IMR-90 (cell line): ENCODE measurements at places on chromosomes 13 and 19. TPM values are rescaled to one million over a fixed set of nuclear protein-coding genes. Genes with fewer than 3 reads are reported as not detected.

DNA sequence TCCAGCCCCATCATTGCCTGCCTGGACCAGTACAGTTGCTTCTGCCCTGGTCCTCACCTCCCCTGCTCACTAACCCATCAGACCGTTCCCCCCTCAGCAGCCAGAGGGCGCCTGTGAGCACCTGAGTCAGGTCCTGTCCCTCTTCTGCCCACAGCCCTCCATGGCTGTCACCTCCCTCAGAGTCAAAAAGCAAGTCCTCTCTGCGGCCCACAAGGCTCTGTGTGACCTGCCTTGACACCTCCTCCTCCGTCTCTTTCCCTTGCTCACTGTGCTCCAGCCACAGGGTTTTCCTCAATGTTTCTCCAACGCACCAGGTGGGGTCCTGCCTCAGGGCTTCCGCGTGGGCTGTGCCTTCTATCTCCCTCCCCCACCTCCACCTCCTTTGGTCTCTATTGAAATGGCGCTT lies 29.4 kb upstream of the PTPRS start:
- H3K27me3 ChIP-seq: peaks cover 9% of the 10 kb centered on the region
- no peaks in the 10 kb centered on the region for H3K4me1 ChIP-seq
- H3K4me3 ChIP-seq: no peak overlapping the region
- H3K27ac ChIP-seq: no peak overlapping the region
- H3K36me3 ChIP-seq: no peaks in the 10 kb centered on the region

- peaks cover 2% of the 10 kb centered on the region for H3K36me3 ChIP-seq
- H3K27ac ChIP-seq: peak overlapping the region; percentile 62
- H3K27me3 ChIP-seq: peaks cover 4% of the 10 kb centered on the region; the same call in 1 of the 2 replicates
- DNase-seq: no peak
- peak overlapping the region; percentile 92 for H3K4me3 ChIP-seq
Observed at GRCh38 chr13:25300861-25301346, 521 bp upstream of the NUP58 start.

DNA sequence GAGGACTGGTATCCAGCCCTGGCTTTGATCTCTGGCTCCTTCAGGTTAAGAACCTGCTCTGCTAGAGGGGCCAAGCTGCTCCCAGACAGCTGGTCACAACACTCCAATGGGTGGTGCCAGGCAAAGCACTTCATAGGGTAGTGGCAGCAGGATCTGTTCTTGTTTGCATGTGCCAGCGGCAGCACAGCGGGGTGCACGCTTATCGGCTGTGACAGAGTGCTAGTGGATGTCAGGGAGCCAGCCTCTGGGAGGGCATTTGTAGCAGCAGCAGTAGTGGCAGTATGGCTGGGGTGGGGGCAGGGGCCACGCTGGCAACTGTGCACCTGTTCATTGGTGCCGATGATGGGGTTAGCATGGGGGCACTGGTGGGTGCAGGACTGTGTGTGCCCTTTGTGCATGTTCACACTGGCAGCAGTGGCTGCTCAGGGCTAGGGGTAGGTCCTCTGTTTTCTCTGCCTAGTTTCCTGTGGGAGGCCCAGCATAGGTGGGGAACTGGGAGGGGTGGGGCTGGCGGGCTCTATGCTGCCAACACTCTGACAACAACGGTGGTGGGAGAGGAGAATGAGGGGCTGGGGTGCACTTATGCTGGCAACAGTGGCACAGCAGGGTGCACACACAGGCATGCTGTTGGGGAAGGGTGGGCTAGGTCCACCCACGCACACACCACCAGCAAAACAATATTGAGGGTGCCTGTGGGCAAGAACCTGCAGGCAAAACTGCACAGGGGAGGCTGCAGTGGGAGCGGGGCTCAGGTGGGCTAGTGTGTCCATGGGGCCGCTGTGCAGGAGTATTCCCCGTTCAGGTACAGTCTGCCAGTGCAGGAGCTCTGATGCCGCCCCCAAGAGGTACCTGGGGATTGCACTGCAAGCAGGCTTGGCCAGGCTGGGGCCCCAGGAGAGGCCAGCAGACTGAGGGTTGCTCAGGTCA lies 19.3 kb downstream of the AP1M1 start:
- no peak overlapping the region for H3K4me3 ChIP-seq
- H3K27me3 ChIP-seq: no peaks in the 10 kb centered on the region
- H3K4me1 ChIP-seq: no peaks in the 10 kb centered on the region
- no peak overlapping the region for H3K27ac ChIP-seq
- no peak for DNase-seq
- H3K36me3 ChIP-seq: peaks cover 39% of the 10 kb centered on the region

GRCh38 chr13:110576070-110576394 lies 14.5 kb upstream of the RAB20 start:
- DNase-seq: no peak
- H3K4me1 ChIP-seq: peaks cover 3% of the 10 kb centered on the region; the same call in 1 of the 2 replicates
- no peak overlapping the region for H3K4me3 ChIP-seq
- H3K27me3 ChIP-seq: peaks cover 39% of the 10 kb centered on the region
- H3K36me3 ChIP-seq: no peaks in the 10 kb centered on the region

GRCh38 chr13:65336916-65337315 lies 1893.2 kb downstream of the PCDH9 start:
- H3K4me3 ChIP-seq: no peak overlapping the region
- H3K27ac ChIP-seq: peak overlapping the region; percentile 55; the same call in 1 of the 2 replicates
- no peaks in the 10 kb centered on the region for H3K27me3 ChIP-seq
- H3K4me1 ChIP-seq: peaks cover 8% of the 10 kb centered on the region
- H3K36me3 ChIP-seq: no peaks in the 10 kb centered on the region

GNG14 gene
- not detected in 2 replicates for total RNA-seq

HS6ST3 gene
- not detected in 2 replicates for total RNA-seq

SLC8A2 gene
- total RNA-seq: not detected in 2 replicates

PLPP2 gene
- 2.3 and 2.8 TPM in 2 replicates for total RNA-seq

LHB gene
- total RNA-seq: not detected in 2 replicates

DAND5 gene
- not detected in 2 replicates for total RNA-seq

FAAP24 gene
- 2.2 TPM in 2 replicates for total RNA-seq

RNF113B gene
- total RNA-seq: not detected in 2 replicates
